ENCODE measurements at places on chromosomes 2 and 18. TPM values are rescaled to one million over a fixed set of nuclear protein-coding genes. Genes with fewer than 3 reads are reported as not detected.

DNA sequence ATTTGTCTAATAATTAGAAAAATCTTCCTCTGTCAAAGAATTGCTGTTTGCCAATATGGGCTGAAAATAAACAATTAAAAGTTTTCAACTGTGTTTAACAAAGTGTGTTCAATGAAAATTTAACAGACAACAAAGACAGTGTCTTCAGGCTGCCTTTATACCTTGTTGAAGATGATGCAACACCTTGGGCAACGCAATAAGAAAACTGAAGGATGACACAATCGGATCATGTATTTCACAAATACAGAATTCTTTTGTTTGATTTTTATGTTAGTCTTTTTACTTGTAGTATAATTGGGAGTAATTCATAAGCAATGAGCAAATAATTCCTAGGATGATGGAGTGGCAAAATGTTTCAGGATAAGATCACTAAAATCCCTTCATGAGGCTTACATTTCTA lies 27.8 kb downstream of the CHN1 start:
- H3K27ac ChIP-seq, result no peak overlapping the region
- no peaks in the 10 kb centered on the region for H3K36me3 ChIP-seq
- no peaks in the 10 kb centered on the region for H3K27me3 ChIP-seq
- H3K4me3 ChIP-seq, result no peak overlapping the region
- no peaks in the 10 kb centered on the region for H3K4me1 ChIP-seq

DNA sequence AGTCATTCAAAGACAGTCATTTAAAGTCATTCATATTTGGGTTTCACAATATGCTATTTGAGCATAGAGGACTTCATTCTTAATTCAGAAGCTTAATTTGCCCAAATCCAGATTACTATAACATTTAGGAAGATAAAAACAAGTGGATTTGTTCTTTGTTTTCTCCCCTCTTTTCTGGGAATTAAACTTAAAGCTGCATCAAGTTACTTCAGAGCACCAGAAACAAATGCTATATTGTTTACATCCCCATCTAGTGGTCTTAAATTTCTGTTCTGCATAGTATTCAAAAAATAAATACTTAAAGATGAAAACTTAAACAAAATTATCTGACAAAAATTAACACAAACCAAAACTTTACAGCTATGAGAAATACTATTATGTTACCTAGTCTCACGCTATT lies 34.7 kb upstream of the MARCHF7 start:
- no peaks in the 10 kb centered on the region for H3K36me3 ChIP-seq
- H3K4me3 ChIP-seq, result no peak overlapping the region
- DNase-seq, result no peak
- H3K27ac ChIP-seq, result no peak overlapping the region
- H3K27me3 ChIP-seq, result no peaks in the 10 kb centered on the region

The EFEMP1 gene
- 171 TPM for total RNA-seq

GRCh38 chr18:12035481-12035880 lies 54.2 kb downstream of the IMPA2 start:
- H3K4me3 ChIP-seq, result no peak overlapping the region
- no peak overlapping the region for H3K27ac ChIP-seq
- no peaks in the 10 kb centered on the region for H3K27me3 ChIP-seq

The RESP18 gene
- total RNA-seq, result not detected

DNA sequence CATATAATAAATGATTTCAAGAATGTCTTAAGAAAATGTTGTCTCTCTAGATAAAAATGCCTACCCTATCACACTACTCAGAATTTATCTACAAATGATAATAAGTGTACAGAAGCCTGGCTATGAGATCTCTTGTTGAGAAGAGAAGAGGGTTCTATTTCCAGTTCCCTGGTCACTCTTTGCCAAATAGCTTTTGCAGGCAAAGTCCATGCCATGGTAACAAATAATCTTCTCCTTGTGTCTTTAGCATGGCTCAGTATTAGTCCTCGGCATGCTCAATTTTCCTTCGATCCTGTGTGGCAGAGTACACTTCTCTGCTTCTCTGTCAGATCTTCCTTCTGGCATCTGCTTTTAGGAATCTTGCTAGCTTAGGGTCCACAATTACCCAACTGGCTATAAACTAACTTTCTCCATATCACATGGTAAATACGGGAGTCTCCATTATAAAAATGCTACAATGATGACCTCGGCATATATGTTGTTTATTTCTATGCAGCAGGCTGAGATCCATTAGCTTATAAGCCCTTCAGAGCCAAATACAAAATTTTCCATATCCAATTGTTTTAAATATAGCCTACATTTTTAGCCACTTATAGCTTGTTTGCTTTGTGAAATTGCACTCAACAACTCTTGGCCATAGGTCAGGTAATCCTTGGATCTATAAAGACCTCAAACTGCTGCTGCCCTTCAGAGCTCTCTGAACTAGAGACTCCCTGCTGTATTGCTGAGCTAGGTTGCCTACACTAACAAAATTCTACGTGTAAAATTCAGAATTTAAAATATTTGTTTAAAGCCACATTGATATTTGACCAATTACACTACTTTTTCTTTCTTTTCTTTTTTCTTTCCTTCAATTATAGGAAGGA lies 157.5 kb downstream of the FSIP2 start:
- no peak for DNase-seq
- H3K27me3 ChIP-seq, result no peaks in the 10 kb centered on the region
- H3K27ac ChIP-seq, result no peak overlapping the region
- no peaks in the 10 kb centered on the region for H3K36me3 ChIP-seq
- H3K4me3 ChIP-seq, result no peak overlapping the region

The ATOH8 gene
- total RNA-seq, result 11.2 TPM

The TPO gene
- total RNA-seq, result not detected

DNA sequence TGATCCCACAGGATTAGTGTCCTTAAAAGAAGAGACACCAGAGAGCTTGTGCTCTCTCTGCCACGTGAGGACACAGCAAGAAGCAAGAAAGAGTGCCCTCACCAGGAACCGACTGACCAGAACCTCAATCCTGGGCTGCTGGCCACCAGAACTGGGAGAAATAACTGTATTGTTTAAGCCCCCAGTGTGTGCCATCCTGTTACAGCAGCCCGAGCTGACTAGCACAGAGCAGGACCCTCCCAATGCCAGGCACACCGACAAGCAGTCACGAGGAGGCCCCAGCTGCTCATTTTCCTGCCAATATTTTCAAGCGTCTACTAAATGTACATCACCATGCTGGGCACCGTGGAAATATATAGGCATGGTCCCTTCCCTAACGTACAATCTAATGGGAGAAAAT lies 17.1 kb downstream of the FAM178B start:
- H3K4me3 ChIP-seq, result no peak overlapping the region
- no peaks in the 10 kb centered on the region for H3K36me3 ChIP-seq
- H3K27me3 ChIP-seq, result no peaks in the 10 kb centered on the region

The TOGARAM2 gene
- 0.60 TPM for total RNA-seq

GRCh38 chr2:16088035-16088801 lies 147.9 kb downstream of the MYCN start:
- H3K4me1 ChIP-seq, result no peaks in the 10 kb centered on the region

- H3K4me1 ChIP-seq, result no peaks in the 10 kb centered on the region
- DNase-seq, result no peak
- H3K36me3 ChIP-seq, result no peaks in the 10 kb centered on the region
- H3K27me3 ChIP-seq, result no peaks in the 10 kb centered on the region
- H3K27ac ChIP-seq, result no peak overlapping the region
Observed at GRCh38 chr2:238894950-238895298, 47.0 kb downstream of the TWIST2 start.

DNA sequence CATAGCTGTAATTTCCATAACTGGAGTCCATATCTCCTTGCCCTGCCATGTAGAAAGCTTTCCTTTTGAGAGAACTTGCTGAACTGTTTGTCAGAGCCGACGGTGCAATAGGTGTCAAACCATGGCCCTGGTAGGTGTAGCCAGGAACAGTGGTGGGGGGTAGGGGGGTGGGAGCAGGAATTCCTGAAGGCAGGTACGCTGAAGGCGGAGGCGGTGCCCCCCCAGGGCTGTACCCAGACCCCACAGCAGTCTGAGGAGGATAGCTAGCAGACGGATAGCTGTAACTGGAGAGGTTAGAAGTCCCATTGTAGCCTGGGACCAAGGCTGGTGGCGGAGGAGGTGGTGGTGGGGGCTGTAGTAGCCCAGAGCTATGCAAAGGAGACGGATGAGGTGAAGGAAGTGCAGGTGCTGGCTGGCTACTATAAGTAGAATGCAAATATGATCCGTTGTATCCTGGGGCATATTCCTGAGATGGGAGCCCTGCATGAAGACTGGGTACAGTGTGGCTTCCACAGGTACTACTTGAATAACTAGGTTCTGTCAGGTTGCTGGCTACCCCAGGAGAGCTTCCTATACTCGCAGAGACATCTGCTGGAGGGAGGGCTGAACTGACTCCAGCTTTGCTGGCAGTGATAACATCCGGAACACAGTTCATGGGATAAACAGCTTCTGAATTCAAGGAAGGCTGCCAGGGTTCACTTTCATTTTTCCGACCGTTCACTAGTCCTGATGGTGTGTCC lies 124.8 kb downstream of the FIGN start:
- no peaks in the 10 kb centered on the region for H3K27me3 ChIP-seq
- no peaks in the 10 kb centered on the region for H3K4me1 ChIP-seq
- H3K4me3 ChIP-seq, result no peak overlapping the region
- H3K36me3 ChIP-seq, result no peaks in the 10 kb centered on the region
- no peak for DNase-seq
- H3K27ac ChIP-seq, result no peak overlapping the region

The CYP27C1 gene
- 0.35 TPM for total RNA-seq

DNA sequence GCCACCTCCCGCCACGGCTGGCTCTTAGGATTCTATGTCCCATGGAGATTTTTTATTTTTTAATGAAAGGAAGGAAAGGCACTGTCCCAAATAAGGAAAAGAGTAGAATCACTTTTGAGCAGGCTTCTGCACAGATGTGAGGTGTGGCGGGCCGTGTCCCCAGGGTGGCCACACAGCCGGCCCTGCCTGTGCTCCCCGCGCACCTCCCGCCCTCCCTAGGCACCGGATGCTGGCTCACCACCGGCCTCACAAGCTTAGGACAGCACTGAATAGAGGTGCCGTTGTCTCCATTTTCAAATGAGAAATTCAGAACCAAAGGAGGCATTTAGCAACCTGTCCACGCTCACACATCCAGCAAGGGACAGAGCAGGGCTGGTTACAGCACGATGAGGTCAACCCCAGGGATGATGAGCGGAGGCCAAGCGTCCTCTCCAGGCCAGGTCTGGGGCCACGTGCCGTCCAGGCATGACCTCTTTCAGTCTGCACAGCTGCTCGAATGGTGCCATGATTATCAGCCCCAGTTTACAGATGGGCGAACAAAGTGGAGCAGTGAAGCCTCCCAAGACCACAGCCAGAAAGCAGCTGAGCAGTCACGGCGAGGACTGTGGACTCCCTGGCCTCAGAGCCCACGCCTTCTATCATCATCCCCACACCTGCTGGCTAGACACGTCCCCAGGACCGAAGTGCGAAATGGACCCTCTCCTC lies 20.7 kb upstream of the TEX51 start:
- H3K4me3 ChIP-seq, result no peak overlapping the region
- no peaks in the 10 kb centered on the region for H3K36me3 ChIP-seq
- no peak overlapping the region for H3K27ac ChIP-seq
- DNase-seq, result no peak

DNA sequence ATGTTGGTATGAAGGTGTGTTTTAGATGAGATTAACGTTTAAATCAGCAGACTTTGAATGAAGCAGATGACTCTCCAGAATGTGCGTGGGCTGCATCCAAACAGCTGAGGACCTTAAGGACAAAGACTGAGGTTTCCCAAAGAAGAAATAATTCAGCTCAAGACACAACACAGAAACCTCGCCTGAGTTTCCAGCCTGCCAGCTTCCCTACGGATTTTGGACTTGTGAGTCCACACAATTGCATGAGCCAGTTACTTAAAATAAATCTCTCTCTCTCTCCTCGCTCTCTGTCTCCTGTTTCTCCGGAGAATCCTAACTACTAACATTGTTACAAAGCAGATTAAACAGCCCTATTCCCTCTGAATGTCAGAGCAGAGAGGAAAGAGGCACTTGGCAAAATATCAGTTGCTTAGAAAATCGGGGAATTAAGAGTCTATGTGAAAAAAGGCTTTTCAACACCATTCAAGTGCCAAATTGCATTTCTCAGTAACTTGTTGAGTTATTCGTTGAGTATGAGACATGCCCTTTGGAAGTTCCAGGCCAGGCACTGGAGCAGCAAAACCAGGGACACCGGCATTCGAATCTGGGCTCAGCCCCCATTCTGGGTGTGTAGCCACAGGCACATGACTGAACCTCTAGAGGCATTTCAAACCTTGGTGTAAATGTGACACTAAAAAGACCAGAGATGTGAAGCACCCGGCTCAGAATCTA lies 174.6 kb upstream of the PID1 start:
- H3K27me3 ChIP-seq, result no peaks in the 10 kb centered on the region
- H3K4me1 ChIP-seq, result no peaks in the 10 kb centered on the region

DNA sequence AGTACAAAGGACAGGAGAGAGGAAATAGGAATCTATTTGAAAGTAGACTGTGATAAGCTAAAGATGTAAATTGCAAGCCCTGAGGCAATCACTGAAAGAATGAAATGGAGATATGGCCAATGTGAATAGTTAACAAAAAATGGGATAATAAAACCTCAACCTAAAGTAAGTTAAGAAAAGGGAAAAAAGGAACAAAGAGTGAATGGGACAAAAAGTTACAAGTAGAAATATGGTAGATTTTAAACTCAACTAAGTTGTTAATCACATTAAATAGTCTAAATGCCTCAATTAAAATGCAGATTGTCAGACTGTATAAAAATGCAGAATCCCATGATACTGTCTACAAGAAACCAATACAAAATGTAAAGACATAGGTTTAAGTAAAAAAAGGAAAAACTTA lies 165.2 kb upstream of the RBMS1 start:
- DNase-seq, result no peak
- no peaks in the 10 kb centered on the region for H3K4me1 ChIP-seq
- H3K4me3 ChIP-seq, result no peak overlapping the region
- H3K27ac ChIP-seq, result no peak overlapping the region
- no peaks in the 10 kb centered on the region for H3K27me3 ChIP-seq

- H3K36me3 ChIP-seq, result no peaks in the 10 kb centered on the region
- no peak for DNase-seq
- peak overlapping the region; percentile 90 for H3K27ac ChIP-seq
- H3K27me3 ChIP-seq, result no peaks in the 10 kb centered on the region
- H3K4me1 ChIP-seq, result peaks cover 6% of the 10 kb centered on the region
Observed at GRCh38 chr18:3605954-3606443, 156.0 kb downstream of the TGIF1 start.

- no peaks in the 10 kb centered on the region for H3K27me3 ChIP-seq
- H3K36me3 ChIP-seq, result no peaks in the 10 kb centered on the region
- no peak overlapping the region for H3K4me3 ChIP-seq
- no peak overlapping the region for H3K27ac ChIP-seq
- no peaks in the 10 kb centered on the region for H3K4me1 ChIP-seq
- peak; percentile 23 for DNase-seq
Observed at GRCh38 chr18:67893916-67894315, 377.4 kb upstream of the DSEL start.

Measured in kidney (tissue), 22 donors.